ENCODE measurements at places on chromosomes 11 and 22. TPM values are rescaled to one million over a fixed set of nuclear protein-coding genes. Genes with fewer than 3 reads are reported as not detected.

DNA sequence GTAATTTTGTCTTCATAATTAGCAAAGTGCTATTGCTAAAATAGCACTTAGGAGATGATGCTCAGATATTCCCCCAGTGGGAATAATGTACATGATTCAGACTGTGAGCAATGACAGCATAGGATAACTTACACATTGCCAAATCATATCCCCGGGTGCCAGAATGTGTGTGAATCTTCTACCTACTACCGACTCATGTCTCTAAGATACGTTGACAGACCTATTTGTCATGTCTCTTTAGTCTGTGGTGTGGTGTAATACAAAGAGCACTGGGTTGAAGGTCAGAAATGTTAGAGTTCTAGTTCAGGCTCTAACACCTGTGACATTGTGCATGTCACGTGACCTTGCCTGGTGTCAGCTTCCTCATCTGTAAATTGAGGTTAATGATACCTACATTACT, 31.0 kb upstream of the PICALM start:
- DNase-seq = no peak

DNA sequence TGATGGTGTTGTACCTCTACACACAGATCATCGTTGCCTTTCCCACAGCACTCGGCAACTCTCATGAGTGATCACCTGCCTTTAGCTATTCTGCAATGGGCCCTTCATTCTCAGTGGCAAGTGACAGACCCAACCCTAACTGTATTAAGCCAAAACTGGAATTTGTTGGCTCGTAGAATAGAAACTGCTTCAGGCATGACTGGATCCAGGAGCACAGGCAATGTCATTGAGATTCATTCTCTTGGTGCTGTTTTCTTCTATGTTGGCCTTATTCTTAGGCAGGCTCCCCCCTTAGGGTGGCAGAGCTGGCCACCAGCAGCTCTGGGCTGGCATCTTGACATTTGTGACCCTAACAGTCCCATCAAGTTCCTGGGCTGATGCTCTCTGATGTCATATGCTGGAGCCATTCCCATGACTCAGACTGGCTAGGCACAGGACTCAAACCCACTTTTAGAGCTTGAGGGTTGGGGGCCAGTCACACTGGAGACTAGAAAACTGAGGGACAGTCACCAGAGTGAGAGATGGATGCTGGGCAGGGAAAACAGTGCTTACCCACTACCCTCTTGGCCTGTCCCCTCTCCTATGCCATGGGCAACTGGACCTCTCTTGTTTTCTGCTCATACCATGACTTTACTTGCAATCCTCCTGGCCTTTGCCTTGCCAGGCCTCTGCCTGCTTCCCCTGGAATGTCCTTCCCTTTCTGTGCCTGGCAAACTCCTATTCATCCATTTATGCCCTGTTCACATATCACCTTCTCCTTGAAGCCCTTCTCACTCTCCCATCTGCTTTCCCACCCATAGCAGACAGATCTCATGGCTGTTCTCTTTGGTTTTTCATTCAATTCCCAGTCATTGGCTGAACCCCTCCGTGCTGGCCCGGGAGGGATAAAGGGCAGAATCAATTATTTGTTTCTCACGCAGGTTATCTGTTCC, 7.1 kb upstream of the CDC42EP2 start:
- no peak for DNase-seq

- no peak for DNase-seq
These were observed 24.0 kb upstream of the SMIM38 start for GRCh38 chr11:69131644-69132300.

DNA sequence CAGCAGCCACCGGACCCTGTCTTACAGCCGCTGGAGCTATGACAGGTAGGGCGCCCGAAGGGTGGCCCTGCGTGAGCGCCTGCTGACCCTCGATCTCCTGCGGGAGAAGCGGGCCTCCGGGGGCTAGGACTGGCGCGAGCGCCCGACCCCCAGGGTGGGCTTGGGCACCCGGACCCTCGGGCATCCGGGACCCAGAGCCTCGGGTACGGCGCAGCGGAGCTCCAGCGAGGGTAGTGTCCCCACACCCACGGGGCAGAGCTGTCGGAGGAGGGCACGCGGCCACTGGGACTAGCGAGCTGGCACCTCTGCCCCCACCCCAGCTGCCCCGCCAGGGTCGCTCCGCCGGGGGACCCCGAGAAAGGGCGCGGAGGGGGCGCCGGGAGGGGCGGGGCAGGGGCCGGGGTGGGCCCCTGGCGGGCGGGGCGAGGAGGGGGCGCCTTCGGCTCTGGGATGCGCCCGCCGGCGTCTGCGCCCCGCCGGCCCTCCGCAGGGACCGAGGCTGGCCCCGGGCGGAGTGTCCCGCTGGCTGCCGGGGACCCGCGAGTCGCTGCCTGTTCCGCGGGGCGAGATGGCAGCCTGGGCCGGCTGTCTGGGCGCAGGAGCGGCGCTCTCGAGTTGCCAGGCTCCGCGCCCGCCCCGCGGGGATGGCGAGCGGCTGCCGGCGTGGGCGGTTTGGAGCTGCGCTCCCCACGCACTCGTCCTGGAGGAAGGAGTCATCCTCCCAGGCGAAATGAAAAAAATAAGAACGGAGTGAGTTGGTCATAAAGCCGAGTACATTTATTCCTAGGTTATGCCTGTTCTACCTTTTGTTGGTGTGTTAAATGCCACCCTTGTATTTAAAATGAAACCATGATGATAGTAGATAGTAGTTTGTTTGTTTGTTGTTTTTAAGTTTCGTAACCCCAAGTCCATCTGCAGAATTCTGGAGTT, 32.4 kb downstream of the EIF3F start:
- DNase-seq = no peak

Gene TMEM121B
- total RNA-seq = 0.20 TPM

GRCh38 chr22:39135092-39135896, 17.2 kb downstream of the CBX7 start:
- DNase-seq = no peak

- DNase-seq = no peak
These were observed 302.0 kb downstream of the TBC1D22A start for GRCh38 chr22:47064416-47064815.

DNA sequence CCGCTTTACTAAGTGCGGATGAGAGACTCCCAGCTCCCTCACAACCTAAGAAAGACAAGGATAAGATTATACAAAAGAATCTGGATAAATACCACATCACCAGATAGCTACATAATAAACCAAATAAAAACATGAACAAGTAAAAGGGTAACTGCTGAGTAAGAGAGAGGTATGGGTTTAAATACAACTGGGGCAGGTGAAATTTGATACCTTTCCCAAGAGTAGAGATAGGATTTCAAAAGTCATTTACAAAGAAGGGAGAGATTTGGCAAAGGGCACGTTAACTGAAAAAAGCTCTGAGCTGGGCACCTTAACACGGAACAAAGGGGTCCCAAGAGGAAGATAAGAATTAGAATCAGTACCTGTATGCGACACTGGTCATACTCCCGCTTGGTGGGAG, 1.7 kb downstream of the UBXN1 start:
- DNase-seq = no peak

Gene MRGPRF
- total RNA-seq = 6.7 TPM

- DNase-seq = peak; percentile 97
These were observed 19.5 kb downstream of the MN1 start for GRCh38 chr22:27782088-27782487.

Gene ENTHD1
- total RNA-seq = not detected

DNA sequence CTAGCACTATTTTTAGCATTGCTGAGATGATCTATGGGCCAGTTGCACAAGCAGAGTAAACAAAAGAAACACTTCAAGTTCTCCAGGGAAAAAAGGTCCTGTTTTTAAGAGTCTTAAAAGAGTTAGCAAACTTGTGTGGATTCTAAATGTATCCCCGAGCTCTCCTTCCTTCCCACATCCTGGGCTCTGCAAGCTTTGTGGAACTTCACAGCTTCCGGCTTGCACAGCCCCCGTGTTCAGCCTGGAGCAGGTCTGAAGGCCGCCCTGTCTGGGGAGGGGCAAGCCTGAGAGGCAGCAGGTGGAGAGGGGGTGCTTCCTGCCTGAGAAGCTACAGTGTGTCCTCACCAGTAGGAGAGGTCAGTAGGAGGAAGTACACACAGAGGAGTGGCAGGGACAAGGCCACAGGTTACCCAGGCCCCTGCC, 35.1 kb upstream of the SUSD2 start:
- DNase-seq = peak; percentile 62

- no peak for DNase-seq
These were observed 15.6 kb downstream of the MOV10L1 start for GRCh38 chr22:50105208-50106100.

Gene APOA4
- total RNA-seq = 2.6 TPM

- no peak for DNase-seq
These were observed 38.0 kb downstream of the PHF21B start for GRCh38 chr22:44971651-44972362.

- DNase-seq = no peak
These were observed 100.7 kb downstream of the CELSR1 start for GRCh38 chr22:46436595-46437175.
